ENCODE measurements at places on chromosomes 6 and 20.

GRCh38 chr6:156933201-156934068, 156.3 kb downstream of the ARID1B start:
- DNase-seq, result peak; percentile 88

GRCh38 chr6:34671801-34672656, 24.5 kb downstream of the ILRUN start:
- DNase-seq, result no peak

- no peak for DNase-seq
Observed at GRCh38 chr6:14796974-14797762, 448.7 kb upstream of the JARID2 start.

GRCh38 chr6:160378882-160379281, 30.7 kb downstream of the SLC22A3 start:
- no peak for DNase-seq

DNA sequence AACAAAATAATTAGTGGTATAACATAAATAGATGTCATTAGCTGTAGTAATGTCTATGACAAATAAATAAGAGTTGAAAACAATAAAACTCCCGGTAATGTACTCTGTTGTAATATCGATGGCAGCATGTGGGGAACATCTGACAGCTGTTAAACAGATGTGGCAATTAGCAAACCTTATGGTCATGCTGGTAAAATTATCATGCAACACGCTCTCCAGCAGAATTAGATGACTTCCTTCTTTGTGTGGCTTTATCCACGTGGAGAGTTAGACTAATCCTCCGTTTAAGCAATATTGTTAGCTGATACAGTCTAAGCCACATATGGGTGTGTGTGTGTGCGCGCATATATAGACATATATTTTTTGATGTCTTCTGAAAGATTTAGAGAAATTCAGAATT, 77.7 kb upstream of the ZFP64 start:
- DNase-seq, result no peak

- DNase-seq, result no peak
Observed at GRCh38 chr20:39103305-39103704, 141.2 kb downstream of the DHX35 start.

DNA sequence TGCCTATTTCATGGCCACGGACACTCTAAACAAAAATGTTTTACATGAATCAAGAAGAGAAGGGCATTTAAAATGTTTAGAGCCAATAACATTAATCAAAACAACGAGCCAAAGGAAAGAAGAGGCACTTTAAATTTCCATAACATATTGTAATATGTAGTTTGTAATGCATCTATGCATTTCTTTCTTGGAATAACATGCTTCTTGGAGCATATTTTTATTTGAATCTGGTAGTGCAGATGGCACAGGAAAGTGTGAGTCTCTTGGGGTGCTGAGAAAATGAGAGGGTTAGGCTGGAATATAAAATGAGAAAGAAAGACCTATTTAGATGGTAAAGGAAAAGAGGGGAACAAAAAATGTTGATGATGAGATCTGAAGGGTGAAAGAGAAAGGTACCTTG, 305.4 kb downstream of the BTBD3 start:
- no peak for DNase-seq

- DNase-seq, result peak; percentile 20
Observed at GRCh38 chr20:33839591-33839990, 28.4 kb downstream of the CHMP4B start.

GRCh38 chr6:41884957-41885356, 10.2 kb downstream of the USP49 start:
- no peak for DNase-seq

DNA sequence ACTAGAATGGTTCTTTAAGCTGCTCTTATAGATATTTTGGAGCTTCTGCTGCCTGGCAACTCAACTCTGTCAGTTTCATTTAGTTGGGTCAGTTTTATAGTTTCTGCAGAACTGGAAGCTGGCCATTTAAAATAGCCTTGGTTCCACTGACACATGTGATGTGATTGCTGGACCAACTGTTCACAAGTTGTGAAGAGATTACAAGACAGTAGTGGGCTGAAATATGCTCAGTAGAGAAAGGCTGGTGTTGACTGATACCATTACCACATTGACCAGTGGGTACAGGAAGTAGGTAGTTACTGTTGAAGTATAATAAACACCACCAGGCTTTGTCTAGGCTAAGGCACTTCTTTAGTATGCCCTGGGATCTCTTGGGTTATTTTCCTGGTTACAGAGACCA, 39.0 kb downstream of the BCKDHB start:
- no peak for DNase-seq

DNA sequence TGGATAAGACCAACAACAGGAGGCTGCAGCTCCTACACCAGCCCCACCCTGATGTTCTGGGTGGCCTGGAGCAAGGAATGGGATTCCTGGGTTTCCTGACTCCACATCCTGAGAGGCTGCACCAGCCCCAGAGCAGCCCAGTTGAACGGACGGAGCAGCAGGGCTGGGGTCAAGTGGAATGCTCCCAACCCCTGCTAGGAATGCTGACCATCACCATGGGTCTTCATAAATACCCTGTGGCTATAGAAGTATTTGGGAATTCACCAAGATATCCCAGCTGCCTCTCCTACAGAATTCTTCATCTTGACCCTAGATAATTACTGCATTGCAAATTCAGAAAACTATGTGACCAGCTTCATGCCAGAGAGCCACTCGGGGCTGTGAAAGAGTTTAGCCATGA, 180.3 kb downstream of the THBS2 start:
- no peak for DNase-seq

DNA sequence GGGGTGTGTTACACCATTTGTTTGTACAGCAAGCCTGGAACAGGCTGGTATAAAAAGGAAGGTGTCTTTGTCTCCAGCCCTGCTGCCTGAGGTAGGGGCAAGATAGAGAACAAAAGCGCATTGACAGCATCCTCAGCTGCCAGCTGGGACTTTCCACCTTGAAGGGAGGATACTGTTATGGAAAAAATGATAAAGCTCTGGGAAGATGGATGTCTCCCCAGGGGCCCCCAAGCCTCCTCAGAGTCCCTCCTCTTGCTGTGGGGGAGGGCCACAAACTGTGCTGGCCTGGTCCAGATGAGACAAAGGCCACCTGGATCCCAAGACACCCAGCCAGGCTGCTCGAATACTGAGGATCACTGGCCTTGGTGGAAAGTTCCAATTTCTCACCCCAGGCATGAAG, 13.0 kb downstream of the REM1 start:
- DNase-seq, result no peak

DNA sequence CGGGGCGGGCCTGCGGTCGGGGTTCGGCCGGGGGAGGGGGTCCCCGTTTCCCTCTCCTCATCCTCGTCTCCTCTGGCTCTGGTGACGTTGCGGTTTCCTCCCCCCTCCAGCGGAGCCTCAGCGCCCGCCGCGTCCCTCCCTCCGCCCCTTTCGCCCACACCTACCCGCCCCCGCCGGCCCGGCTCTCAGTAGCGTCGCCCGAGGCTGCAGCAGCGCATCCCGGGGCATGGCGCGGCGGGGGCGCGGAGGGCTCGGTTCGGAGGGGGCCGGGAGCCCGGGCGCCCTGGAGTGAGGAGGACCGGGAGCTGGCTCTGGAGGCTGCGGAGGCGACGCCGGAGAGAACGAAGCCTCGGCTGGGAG, at the start of gene DSE:
DSE (plus strand) TSS at position 188 of the 360 bp plus-strand sequence. CDS start 28,304 bp downstream, outside the sequence.
- DNase-seq, result no peak

DNA sequence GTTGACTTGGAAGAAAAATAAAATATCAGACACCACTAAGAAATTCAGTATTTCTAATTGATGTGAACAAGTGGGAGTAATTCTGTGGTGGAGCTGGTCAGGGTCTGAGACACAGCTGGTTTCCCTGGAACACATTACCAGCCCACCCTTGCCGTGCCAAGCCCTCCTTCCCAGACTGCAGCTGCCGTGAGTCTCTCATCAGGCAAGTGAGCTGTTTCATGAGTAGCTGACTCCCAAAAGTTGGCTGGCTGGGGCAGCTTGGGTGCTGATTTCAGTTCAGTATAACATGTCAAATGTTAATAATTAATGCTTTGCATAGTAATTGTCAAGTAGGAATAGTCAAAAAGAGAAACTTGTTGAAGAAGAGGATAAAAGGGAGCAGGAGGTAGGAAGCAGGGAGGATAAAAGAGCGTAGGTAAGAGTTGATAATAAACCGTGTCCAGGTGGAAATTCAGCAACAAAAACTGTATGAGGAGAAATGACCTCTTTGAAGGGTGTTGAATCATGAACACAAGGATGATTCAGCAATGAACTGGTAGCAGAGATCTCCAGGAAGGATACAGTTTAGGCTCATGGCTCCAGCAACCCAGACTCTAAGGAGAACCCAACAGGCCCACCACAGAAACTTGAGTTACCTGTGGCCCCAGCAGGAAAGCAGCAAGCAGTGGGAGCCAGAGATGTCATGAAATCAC, 110.9 kb upstream of the SSTR4 start:
- no peak for DNase-seq

- no peak for DNase-seq
Observed at GRCh38 chr6:31728767-31729514, at the start of gene DDAH2. Gene DDAH2 (minus strand): TSS chr6:31729299. CDS start chr6:31729161, 138 bp downstream.

DNA sequence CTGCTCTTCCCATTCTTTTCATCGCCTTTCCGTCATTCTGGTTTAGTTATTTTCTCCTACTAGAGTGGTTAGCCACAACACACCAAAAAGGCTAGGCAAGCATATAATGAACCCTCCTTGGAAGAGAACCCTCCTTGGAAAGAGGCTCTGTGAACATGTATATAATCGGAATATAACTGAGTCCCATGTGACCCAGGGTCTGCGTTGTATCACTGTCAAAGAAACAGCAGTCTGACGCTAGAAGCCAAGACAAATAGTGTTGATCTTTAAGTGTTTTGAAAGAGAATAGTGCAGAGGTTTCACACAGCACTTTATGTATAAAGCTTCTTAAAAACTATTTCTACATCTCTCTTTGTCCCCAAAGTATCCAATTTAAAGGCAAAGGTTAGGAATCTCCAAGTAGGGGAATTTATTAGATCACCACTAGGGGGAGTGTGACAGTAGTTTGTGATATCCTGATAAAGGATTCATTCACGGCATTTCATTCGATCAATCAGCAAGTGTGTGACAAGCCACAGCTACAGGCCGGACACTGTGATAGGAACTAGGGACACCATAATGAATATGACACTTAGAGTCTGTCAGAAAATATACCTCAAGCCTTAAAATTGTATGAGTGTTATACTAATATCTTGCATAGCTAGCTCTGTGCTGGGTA, 395.3 kb downstream of the CD109 start:
- no peak for DNase-seq

GRCh38 chr6:37741757-37742400, 44.2 kb upstream of the MDGA1 start:
- DNase-seq, result no peak

DNA sequence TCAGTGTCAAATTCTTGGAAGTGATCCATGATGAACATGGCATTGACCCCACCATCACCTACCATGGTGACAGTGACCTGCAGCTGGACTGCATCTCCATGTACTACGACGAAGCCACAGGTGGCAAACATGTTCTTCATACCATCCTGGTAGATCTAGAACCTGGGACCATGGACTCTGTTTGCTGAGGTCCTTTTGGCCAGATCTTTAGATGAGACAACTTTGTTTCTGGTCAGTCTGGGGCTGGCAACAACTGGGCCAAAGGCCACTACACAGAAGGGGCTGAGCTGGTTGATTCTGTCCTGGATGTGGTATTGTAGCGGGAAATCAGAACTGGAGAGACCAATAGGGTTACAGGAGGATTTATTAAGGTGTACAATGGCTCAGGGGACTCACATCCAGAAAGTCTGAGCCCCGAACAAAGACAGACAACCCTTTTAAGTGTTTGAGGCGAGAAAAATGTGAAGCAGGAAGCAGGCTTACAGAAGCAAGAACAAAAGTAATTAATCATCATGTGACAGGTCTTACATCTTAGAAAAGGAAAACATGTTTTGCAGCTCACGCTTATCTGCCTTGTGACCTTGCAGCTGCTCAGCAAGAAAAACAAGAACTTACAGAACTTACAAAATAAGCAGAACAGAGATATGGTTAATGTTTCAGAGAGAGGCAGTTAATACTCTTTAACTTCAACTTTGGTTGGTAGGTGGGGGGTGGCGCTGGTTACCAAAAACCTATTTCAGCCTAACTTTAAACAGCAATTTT, 58.8 kb upstream of the MOCS1 start:
- DNase-seq, result no peak

DNA sequence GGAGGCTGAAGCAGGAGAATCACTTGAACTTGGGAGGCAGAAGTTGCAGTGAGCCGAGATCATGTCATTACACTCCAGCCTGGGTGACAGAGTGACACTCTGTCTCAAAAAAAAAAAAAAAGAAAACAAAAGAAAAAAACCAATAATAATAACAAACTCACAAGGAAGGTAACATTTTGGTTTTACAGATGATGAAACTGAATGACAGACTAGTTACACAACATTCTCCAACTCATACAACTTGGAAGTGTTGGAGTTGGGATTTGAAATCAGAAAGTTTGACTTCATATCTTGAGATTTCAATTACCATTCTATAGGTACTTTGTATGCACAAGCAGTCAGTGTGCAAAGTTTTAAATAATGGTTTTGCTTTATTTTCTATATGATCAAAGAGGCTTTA, 10.2 kb downstream of the TPD52L1 start:
- no peak for DNase-seq

DNA sequence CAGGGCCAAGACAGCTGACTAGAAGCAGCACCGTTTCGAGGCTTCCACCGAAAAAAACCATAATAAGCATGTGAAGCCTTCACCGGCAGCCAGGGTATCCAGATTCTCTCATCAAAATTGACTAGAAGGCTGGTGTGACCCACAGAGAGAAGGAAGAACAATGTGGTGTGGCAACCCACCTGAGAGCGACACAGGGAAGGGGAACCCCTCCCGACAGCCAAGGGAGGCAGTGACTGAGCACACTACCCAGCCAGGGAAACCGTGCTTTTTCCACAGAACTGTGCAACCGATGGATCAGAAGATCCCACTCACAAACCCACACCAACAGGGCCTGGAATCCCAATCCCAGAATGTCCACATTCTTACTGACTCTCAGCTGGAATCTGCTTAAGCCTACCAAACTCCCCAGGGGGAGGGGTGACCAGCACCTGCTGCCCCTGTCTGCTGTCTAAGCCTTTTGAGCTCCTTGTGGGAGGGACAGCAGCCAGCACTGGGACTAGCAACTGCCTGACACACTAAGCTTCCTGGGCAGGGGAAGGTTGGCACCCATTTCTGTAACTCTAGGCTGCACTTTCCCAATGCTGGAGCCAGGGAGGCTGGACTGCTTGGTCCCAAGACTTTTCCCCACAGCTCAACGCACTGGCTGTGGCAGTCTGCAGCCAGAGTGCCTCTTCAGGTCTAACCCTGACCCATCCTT, 231.9 kb upstream of the FAM83B start:
- no peak for DNase-seq

All from DMS79 (cell line).